Activated naive CD4-positive, alpha-beta T cell treated with anti-CD3 and anti-CD28 coated beads for 36 hours (primary cell): ENCODE measurements at places on chromosomes 2 and 18.

DNA sequence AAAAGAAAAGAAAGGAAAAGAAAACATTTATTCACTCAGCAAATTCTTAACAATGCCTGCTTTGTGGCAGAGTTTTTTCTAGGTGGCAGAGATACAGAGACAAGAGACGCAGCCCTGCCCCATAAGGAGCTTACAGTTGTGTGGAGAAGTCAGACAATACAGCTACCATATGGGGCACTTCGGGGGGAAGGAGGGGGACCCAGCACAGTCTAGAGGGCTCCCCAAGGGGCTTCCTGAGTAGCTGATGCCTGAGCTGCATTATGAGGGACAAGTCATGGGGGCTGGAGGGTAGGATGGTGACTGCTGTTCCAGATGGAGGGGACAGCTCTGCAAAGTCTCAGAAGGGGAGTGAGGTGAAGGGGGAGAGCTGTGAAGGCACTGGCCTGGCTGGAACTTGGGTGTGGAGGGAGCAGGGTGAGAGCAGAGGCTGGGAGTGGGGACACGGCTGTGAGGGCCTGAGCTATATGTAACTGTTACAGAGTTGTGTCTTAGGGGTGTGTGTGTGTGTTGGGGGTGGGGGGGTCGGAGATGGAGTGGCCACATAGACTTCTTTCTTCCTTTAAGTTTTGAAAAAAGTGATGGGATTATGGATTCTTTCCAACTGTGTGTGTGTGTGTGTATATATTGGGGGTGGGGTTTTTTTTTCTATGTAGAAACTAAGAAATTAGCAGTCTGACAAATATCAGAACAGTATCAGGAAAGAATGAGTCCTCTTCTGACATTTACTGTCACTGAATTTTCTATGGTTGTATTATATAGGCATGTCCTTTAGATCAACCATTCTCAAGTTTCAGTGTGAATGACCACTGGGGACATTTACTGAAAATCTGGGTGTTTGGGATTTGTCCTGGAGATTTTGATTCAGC is 66.0 kb upstream of the HAAO start:
- no peaks in the 10 kb centered on the region for H3K27me3 ChIP-seq
- no peaks in the 10 kb centered on the region for H3K36me3 ChIP-seq
- H3K27ac ChIP-seq, result no peak overlapping the region
- H3K4me1 ChIP-seq, result peaks cover 12% of the 10 kb centered on the region
- H3K4me3 ChIP-seq, result no peak overlapping the region
- DNase-seq, result no peak

DNA sequence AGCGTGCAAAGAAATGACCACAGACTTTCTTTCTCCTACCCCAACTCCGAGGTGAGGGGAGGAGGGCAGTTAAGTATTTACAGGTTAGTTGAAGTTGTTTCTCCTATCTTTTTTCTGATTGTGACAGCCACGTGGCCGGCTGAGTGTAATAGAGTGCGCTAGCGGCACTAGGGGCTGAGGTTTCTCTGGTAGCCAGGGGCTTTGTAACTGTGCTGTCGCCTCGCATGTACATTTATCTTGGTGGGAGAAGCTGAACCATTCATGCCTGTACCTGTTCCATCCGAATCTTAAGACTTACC is 214.1 kb upstream of the STON1 start:
- peaks cover 9% of the 10 kb centered on the region for H3K36me3 ChIP-seq
- H3K27me3 ChIP-seq, result no peaks in the 10 kb centered on the region

DNA sequence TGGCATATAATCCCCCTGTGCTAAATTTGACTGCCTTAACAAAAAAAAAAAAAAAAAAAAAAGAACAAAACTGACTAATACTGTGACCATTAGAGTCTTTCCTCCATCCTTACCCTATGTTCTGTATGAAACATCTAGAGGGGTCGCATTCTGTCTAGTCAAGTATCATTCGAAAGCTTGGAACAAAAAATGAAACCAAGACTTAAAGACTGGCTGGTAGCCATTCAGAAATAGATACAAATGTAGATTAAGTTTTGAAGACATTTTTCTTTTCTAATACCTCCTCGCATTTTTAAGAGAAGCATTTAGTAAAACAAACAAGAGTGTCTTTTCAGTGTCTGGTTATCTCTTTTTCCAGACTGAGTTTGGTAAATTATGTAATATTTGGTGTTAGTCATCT is 66.7 kb downstream of the SPATS2L start:
- no peak overlapping the region for H3K4me3 ChIP-seq
- H3K27me3 ChIP-seq, result no peaks in the 10 kb centered on the region
- H3K36me3 ChIP-seq, result no peaks in the 10 kb centered on the region
- peaks cover 40% of the 10 kb centered on the region for H3K4me1 ChIP-seq
- DNase-seq, result no peak

DNA sequence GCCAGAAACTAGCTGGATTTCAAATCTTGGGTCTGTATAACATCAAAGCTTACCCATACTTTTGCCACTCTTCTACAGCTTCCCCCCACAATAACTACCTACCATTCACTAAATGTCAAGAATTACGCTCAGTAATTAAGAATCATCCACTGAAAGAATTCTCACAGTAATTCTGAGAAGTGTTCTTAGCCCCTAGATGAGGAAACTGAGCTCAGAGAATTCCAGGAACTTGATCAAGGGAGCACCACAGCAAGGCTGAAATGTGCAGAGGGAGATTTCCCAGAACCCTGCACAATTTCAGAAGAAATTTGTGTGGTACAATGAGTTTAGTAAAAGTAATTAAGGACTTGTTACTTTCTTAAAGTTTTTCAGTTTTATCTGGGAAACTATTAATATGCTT is 194.5 kb upstream of the STK17B start:
- no peak overlapping the region for H3K27ac ChIP-seq
- no peak for DNase-seq
- no peak overlapping the region for H3K4me3 ChIP-seq
- peaks cover 2% of the 10 kb centered on the region for H3K27me3 ChIP-seq
- no peaks in the 10 kb centered on the region for H3K36me3 ChIP-seq
- H3K4me1 ChIP-seq, result no peaks in the 10 kb centered on the region

- DNase-seq, result no peak
- H3K4me3 ChIP-seq, result no peak overlapping the region
- H3K27me3 ChIP-seq, result no peaks in the 10 kb centered on the region
- no peaks in the 10 kb centered on the region for H3K4me1 ChIP-seq
These were observed 1018.4 kb upstream of the ACVR2A start for GRCh38 chr2:146826388-146826787.

GRCh38 chr2:142130111-142131009 is 456 bp downstream of the LRP1B start:
- no peak overlapping the region for H3K27ac ChIP-seq
- no peaks in the 10 kb centered on the region for H3K36me3 ChIP-seq
- H3K4me1 ChIP-seq, result peaks cover 5% of the 10 kb centered on the region
- H3K27me3 ChIP-seq, result peaks cover 33% of the 10 kb centered on the region
- DNase-seq, result peak; percentile 4
- H3K4me3 ChIP-seq, result no peak overlapping the region

DNA sequence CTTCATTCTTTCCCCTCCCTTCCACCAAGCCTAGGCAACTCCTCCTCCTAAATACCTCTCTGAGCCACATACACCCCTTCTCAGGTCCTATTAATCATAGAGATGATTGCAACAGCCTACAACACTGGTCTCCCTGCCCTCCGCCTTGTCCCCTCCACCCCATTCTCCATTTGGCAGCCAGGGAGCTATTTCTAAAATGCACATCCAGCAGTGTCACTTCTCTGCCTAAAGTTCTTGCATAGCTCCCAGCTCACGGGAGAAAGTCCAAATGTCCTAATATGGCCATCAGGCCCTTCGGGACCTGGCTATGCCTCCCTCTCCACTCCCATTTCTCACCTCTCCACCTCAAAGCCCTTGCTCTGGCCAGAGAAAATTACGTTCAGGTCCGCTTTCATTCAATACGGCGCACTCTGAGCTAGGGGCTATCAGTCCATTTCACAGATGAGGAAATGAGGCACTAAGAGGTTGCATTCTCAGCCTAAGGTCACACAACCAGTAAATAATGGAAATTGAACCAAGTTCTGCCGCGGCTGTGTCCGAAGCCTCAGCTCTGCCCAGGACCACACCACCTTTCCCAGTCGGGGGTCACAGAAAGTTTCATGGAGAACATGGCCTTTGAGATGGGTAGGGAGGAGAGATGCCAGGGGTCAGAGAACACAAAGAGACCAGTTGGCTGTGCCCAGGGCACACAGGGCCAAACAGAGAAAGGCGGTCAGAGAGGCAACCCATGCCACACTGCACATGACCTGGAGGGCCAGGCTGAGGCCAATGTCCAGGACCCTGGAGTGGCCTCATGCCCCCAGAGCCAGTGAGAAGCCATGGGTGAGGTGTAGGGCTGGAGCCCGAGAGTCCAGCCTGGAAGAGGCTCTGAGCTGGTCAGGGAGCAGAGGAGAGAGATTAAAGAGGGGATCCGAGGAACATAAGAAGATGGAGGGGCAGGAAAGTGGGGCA is 72.8 kb downstream of the TNS1 start:
- H3K4me1 ChIP-seq, result no peaks in the 10 kb centered on the region
- no peaks in the 10 kb centered on the region for H3K36me3 ChIP-seq
- no peaks in the 10 kb centered on the region for H3K27me3 ChIP-seq
- DNase-seq, result no peak
- no peak overlapping the region for H3K4me3 ChIP-seq

- H3K27me3 ChIP-seq, result no peaks in the 10 kb centered on the region
- no peaks in the 10 kb centered on the region for H3K4me1 ChIP-seq
- no peak for DNase-seq
- H3K27ac ChIP-seq, result no peak overlapping the region
- H3K4me3 ChIP-seq, result no peak overlapping the region
These were observed 484.0 kb upstream of the MAP2 start for GRCh38 chr2:208939852-208940251.

- no peak overlapping the region for H3K4me3 ChIP-seq
- H3K36me3 ChIP-seq, result no peaks in the 10 kb centered on the region
- H3K27ac ChIP-seq, result no peak overlapping the region
- DNase-seq, result no peak
- peaks cover 2% of the 10 kb centered on the region for H3K4me1 ChIP-seq
- H3K27me3 ChIP-seq, result peaks cover 55% of the 10 kb centered on the region
These were observed 145.7 kb upstream of the GLI2 start for GRCh38 chr2:120589771-120590608.

DNA sequence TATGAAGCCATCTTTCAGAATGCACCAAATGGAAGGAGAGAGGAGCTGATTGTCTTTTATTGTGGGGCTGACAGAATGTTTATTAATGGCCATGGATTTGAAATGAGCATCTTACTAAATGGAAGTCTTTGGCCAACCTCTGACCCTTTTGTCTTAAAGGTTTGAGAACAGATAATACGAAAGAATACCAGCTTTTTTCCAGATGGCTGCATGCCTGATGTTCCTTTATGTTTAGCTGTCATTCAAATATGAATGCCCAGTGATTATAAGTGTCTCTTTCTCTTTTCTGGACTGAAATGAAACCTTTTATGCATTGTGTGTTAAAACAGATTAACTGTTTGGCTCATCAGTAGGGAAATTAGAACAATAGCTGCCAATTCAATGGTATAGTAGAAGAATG is 46.0 kb downstream of the PARD3B start:
- peaks cover 3% of the 10 kb centered on the region for H3K27me3 ChIP-seq
- H3K4me1 ChIP-seq, result no peaks in the 10 kb centered on the region
- no peak overlapping the region for H3K27ac ChIP-seq
- no peak overlapping the region for H3K4me3 ChIP-seq

DNA sequence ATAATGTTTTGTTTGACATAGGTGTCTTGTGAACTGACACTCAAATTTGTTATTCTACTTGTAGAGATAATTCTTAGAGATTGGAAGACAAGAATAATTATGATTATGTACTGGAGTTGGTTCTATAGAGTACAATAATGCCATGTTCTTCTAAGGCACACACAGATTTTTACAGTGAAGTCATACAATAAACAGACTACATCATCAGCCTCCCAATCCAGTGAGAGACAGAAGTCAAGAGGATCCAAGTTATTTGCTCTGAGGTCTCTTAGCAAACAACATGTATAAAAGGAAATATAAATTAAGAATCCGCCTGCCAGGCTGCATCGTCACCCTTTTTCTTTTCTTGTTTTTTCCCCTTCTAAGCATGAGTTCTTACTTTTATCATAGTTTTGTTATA is 613.5 kb upstream of the SETBP1 start:
- H3K36me3 ChIP-seq, result no peaks in the 10 kb centered on the region
- H3K4me3 ChIP-seq, result no peak overlapping the region
- no peak overlapping the region for H3K27ac ChIP-seq
- no peaks in the 10 kb centered on the region for H3K27me3 ChIP-seq
- no peak for DNase-seq

GRCh38 chr2:197075754-197076337 is 149.3 kb upstream of the PGAP1 start:
- H3K4me3 ChIP-seq, result no peak overlapping the region
- peak; percentile 35 for DNase-seq
- no peaks in the 10 kb centered on the region for H3K27me3 ChIP-seq
- peaks cover 51% of the 10 kb centered on the region for H3K36me3 ChIP-seq

DNA sequence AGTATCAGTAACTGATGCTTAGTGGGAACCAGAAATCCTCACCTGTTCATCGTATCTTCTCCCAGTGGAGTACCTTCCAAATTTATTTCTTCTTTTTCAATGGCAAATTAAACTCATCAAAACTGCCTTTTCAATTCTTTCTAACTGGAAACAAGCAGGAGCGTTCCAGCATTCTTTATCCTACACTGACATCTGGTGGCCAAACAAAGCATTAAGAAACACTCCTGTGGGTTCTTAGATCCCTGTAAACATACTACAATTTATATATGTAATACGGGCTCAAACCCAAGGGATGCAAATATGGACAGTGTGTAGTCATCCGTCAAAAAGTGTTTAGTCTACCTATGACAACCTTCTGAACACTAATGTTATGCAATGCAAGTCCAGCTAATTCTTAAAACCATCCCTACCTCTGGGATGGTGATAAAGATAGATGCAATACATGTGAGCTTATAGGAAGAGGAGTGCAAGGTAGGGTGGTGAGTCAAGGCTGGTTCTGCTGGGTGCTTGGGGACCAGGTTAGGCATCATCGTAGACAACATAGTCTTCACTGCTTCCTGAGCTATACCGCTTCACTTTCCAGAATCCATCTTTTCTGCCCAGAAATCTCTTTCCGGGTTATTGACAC is 375.0 kb downstream of the CTNNA2 start:
- H3K36me3 ChIP-seq, result no peaks in the 10 kb centered on the region
- peak; percentile 45 for DNase-seq
- peaks cover 9% of the 10 kb centered on the region for H3K27me3 ChIP-seq
- H3K27ac ChIP-seq, result no peak overlapping the region
- no peak overlapping the region for H3K4me3 ChIP-seq

DNA sequence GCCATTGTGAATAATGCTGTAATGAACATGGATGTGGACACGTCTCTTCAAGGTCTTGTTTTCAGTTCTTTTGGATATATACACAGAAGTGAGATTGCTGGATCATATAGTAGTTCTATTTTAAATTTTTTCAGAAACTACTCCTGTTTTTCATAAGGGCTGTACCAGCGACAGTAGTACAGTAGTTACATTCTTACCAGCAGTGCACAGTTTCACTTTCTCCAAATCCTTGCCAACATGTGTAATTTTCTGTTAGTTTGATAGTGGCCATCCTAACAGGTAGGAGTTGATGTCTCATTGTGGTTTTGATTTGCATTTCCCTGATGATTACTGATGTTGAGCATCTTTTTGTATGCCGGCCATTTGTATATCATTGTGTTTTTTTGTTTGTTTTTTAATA is 81.7 kb downstream of the EPC2 start:
- no peaks in the 10 kb centered on the region for H3K27me3 ChIP-seq
- H3K4me1 ChIP-seq, result peaks cover 55% of the 10 kb centered on the region
- peaks cover 13% of the 10 kb centered on the region for H3K36me3 ChIP-seq
- H3K4me3 ChIP-seq, result no peak overlapping the region

GRCh38 chr18:48832938-48833700 is 117.6 kb downstream of the SMAD7 start:
- H3K36me3 ChIP-seq, result no peaks in the 10 kb centered on the region
- no peaks in the 10 kb centered on the region for H3K27me3 ChIP-seq
- H3K27ac ChIP-seq, result peak overlapping the region; percentile 85
- H3K4me3 ChIP-seq, result peak overlapping the region; percentile 5

- H3K27ac ChIP-seq, result no peak overlapping the region
- H3K27me3 ChIP-seq, result no peaks in the 10 kb centered on the region
- H3K36me3 ChIP-seq, result no peaks in the 10 kb centered on the region
- DNase-seq, result no peak
- H3K4me3 ChIP-seq, result no peak overlapping the region
- peaks cover 3% of the 10 kb centered on the region for H3K4me1 ChIP-seq
These were observed 48.3 kb upstream of the GPR155 start for GRCh38 chr2:174535083-174535482.
